Right atrium auricular region (tissue), 2 donors: ENCODE measurements at places on chromosomes 12 and 14. TPM values are rescaled to one million over a fixed set of nuclear protein-coding genes. Genes with fewer than 3 reads are reported as not detected.

KRT6B gene
- total RNA-seq = not detected

RNASE1 gene
- total RNA-seq = 343 TPM

BCL11B gene
- 0.19 TPM for total RNA-seq

GRCh38 chr12:62695696-62696095 lies 229.1 kb downstream of the MON2 start:
- no peak for DNase-seq

GRCh38 chr14:77000340-77001270 lies 27.9 kb downstream of the IRF2BPL start:
- no peak for DNase-seq
